ENCODE measurements at places on chromosomes 2 and 18.
A peak's percentile ranks its signal among the peaks of the same experiment; 100 is the strongest.

- no peak for DNase-seq
Observed at GRCh38 chr2:1024981-1025380, 74.3 kb downstream of the SNTG2 start.

DNA sequence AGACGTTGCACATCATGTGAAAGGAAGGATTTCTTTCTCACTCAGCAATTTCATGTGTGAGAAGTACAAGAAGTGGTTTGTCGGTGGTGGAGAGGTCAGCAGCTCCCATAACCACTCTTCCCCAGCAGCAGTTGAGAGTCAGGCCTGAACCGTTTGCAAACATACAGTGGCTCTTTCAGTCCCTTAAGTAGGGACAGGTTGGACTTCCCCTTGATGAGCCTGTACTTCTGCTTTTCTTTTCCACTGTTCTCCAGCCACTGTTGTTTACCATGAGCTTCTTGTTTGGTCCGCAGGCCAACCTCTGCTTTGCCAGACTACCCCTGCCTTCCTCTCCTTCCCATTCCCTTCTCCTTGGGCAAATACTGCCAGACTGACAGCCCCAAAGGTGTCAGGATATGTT, 391.3 kb upstream of the CELF4 start:
- DNase-seq = no peak

- DNase-seq = no peak
Observed at GRCh38 chr18:8726281-8726680, 20.9 kb downstream of the MTCL1 start.

DNA sequence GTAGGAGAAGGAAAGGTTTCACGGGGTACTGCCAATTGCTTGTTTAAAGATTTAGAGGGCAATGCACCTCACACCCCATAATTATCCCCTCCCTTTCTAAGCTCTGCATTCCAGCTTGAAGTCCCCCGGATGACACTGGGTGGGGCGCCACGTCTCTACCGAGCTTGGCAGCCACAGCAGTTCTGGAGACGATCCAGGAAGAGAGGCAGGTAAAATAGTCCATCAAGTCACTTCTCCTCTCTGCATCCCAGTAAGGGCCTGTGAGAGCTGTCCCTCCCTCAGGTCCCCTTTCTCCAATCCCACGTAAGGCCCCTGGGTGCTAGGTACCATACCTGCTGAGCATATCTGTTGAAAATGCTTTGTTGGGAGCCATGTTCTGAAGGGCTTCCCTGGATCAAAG, 65.7 kb downstream of the CAPN13 start:
- no peak for DNase-seq

DNA sequence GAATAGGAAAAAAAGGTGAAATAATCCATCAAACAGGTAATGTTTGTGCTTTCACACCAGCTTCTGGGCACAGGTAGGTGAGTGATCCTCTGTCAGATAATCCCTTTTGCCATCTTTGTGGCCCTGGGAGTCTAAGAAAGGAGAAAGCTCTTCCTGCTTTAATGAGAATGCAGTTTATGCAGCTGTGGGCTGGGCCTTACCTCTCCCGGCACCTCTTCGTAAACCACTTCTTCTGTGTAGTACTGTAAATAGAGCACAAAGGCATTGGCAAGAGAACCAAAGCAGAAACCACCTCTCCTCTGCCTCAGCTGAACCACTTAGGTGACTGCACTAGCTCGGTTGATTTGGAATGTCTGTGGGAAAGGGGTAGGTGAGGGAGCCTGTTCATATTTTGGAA, 4.9 kb downstream of the NEB start:
- no peak for DNase-seq

GRCh38 chr18:57859314-57859713, 56.2 kb upstream of the ATP8B1 start:
- no peak for DNase-seq

DNA sequence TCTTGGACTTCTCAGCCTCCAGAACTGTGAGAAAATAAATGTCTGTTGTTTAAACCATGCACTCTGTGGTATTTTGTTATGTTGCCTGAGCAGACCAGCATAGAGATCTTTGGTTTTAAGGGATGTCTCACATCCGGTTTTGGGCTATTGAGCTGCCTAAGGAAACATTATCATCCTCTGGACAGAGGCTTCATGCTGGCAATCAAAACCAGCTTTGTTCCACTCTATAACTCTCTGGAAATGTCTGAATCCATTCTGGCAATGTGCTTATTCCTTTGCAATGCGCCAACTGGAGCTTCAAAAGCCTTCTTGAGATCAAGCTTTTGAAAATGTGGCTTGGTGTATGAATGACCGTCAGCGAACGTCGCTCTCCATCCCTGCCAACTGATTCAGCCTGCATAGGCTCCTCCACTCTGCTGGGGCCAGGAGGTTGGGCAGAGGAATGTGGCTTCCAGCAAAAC, 183.6 kb upstream of the MGAT5 start:
- DNase-seq = no peak

GRCh38 chr2:112548980-112549379, 6.7 kb downstream of the POLR1B start:
- no peak for DNase-seq

DNA sequence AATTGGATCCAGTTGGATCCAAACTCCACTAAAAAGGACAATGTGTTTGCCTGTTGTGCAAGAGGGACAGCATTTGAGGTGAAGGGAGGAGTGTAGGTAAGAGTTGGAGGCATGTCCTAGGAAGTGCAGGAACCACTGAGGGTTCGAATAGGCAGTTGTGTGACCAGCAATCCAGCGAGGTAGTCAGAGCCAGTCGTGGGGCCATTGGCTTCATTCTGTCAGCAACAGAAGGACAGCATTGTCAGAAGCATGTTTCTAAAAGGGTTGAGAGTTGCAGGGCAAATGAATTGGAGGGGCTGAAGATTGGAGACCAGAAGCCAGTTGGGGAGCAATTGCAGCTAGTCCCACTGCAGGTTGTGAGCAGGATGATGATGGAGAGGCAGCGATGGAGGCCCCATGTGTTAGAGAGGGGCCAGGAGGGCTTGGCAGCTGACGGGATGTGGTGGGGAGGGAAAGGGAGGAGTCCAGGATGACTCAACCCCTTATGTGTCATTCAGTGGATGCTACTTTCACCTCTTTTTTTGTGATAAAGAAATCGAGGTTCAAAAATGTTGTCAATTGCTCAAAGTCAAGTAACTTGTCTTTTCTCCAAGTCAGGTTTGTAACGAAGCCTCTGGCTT, 96.7 kb upstream of the SIX3 start:
- no peak for DNase-seq

DNA sequence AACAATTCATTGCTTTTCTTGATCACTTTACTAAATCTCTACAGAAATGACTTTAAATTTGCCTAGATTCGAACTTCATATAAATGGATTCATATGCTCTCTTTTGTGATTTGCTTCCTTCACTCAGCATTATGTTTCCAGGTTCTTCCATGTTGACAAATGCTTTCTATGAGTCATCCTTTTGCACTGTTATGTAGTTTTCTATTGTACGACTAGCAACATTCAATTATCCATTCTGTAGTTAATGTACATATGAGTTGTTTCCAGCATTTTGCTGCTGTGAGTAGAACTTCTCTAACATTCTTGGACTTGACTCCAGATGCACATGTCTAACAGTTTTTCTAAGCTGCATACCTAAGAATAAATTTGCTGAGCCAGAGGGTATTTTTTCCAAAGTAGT, 66.5 kb upstream of the NEUROD1 start:
- DNase-seq = no peak

- DNase-seq = no peak
Observed at GRCh38 chr2:3193443-3194330, 183.9 kb downstream of the EIPR1 start.

- no peak for DNase-seq
Observed at GRCh38 chr18:12373116-12373770, 3.8 kb downstream of the AFG3L2 start.

- DNase-seq = no peak
Observed at GRCh38 chr2:236156095-236156859, 11.9 kb downstream of the GBX2 start.

DNA sequence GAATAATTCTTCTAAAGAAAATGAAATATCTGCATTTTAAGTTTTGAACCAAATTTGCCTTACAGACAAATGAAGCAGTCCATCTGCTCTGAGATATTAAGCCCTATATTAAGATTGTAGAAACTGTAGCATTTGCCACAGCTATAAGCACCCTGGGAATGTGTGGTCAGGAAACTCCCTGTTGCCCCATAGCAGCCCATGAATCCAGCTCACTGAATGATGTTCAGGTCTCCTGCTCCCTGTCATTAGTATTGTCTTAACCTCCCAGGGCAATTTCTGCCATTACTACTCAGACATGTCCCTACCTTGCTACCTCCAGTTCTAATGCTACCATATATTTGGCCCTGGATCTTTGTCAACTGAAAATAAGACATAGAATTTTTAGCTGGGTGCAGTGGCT, 41.1 kb downstream of the CDK15 start:
- no peak for DNase-seq

- DNase-seq = peak; percentile 19
Observed at GRCh38 chr2:164009756-164010337, 274.0 kb upstream of the FIGN start.

DNA sequence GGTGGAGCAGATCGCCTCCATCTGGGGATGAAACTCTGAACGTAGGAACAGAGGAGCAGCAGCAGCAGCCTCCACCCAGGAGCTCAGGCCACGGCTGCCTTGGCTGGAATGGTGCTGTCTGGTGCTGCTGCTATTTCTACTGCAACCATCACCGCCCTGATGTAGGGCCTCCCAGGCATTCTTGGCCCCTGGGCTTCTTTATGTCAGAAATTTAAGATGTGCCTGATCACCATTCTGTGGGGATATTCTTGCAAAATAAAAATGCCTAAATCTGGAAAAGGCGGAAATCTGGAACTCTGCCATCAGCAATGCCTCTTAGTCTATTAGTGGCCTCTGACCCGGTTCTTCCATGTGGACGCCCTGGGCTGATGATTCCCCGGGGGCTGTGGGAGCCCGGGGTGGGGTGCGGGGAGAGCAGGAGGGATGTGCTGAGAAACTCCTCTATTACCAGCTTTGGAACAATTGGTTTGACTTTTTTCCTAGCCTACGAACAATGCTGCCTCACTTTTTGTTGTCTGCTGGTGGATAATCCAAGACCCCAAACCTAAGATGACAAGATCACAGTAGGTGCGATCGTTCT, 47.2 kb downstream of the FAM124B start:
- no peak for DNase-seq

DNA sequence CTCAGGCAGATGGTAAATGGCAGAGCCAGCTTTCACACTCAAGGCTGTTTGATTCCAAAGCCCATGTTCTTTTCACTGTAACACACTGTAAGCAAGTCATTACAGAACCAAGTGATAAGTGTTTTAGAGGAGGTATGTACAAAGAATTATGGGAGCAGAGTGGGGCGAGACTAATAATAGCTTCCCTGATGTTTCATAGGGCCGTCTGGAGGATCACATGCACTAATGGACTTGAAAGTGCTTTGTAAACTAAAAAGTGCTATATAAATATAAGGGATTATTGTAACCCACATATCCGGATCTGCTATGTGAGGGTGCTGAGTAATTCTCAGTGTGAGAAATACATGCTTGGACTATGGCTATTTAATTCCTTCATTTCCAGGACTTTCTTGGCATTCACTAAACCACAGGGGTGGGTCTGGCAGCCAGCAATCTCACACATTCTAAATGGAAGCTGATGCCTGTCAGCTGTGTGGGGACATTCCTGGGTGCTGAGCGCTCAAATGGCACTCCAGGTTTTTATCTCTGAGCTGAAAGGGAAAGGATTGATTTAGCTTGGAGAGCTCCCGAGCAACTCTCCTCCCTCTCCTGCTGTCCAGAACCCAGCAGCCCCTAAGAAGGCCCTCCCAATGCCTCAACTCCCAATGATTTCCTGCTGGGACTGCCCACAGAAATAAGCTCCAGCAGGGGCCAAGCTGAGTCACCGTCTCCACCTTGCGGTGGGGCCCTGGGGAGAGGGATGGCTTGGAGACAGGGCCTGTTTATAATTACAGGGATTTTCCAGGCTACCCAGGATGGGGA, 222.8 kb downstream of the SOX11 start:
- DNase-seq = no peak

- DNase-seq = no peak
Observed at GRCh38 chr2:239288951-239289511, 111.8 kb downstream of the HDAC4 start.

DNA sequence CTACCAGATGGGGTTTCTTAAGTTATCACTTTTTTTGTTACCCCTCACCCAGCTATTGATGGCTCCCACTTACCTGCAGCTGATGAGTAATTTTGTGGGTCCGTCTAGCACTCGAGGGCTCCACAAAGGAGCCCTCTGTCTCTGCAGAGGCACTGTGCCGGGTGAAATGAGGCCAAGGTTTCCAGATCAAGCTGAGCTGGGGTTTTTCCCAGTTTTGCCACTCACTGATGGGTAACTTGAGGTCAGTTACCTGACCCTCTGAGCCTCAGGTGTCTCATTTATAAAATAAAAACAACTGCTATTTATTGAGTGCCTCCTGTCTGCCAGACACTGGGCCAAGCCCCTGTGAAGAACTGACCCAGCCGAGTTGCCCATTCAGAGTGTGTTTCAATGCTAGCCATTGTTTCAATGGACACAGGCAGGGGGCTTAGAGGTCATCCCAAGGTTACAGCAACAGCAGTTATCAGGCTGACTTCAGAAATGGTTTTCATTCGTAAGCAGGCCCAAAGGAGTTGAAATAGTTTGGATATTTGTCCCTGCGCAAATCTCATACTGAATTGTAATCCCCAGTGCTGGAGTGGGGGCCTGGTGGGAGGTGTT, 192.9 kb downstream of the NCK2 start:
- no peak for DNase-seq

DNA sequence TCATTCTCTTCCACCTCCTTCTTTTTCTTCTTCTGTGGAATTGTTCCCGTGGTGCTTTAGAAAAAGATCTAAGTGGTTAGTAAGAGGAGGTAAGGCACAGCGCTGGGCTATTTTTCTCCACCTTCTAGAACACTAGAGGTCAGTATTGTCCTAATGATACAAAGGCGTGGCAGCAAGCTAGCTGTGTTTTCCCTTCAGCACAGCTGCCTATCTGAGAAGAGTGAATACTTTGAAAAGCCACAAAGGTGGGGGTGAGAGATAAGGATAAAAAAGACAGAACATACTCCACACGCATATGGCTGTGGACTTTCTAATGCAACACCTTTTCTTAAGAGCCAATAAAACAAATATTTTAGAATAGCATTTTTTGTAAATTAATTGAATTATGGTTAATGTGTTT, 2.1 kb downstream of the CNTNAP5 start:
- peak; percentile 81 for DNase-seq

GRCh38 chr18:79571211-79572092, 108.2 kb upstream of the CTDP1 start:
- no peak for DNase-seq

- no peak for DNase-seq
Observed at GRCh38 chr18:23868136-23868785, 146.3 kb upstream of the TTC39C start.

- DNase-seq = peak; percentile 92
Observed at GRCh38 chr2:42092084-42092996, 44.5 kb downstream of the PKDCC start.

GRCh38 chr2:199019898-199020507, 437.7 kb downstream of the SATB2 start:
- peak; percentile 66 for DNase-seq

- DNase-seq = no peak
Observed at GRCh38 chr2:218001629-218002028, 1.2 kb downstream of the TNS1 start.

GRCh38 chr18:59834267-59834666, 65.5 kb upstream of the PMAIP1 start:
- DNase-seq = no peak

GRCh38 chr2:71882949-71883472, 264.7 kb downstream of the CYP26B1 start:
- peak; percentile 69 for DNase-seq

GRCh38 chr2:227616631-227617030, 667 bp upstream of the SCYGR4 start:
- DNase-seq = no peak
